Keratinocyte (primary cell): ENCODE measurements at places on chromosomes 6 and 20. TPM values are rescaled to one million over a fixed set of nuclear protein-coding genes. Genes with fewer than 3 reads are reported as not detected.

GRCh38 chr6:85362652-85363310, 87.1 kb upstream of the NT5E start:
- DNase-seq = no peak

DNA sequence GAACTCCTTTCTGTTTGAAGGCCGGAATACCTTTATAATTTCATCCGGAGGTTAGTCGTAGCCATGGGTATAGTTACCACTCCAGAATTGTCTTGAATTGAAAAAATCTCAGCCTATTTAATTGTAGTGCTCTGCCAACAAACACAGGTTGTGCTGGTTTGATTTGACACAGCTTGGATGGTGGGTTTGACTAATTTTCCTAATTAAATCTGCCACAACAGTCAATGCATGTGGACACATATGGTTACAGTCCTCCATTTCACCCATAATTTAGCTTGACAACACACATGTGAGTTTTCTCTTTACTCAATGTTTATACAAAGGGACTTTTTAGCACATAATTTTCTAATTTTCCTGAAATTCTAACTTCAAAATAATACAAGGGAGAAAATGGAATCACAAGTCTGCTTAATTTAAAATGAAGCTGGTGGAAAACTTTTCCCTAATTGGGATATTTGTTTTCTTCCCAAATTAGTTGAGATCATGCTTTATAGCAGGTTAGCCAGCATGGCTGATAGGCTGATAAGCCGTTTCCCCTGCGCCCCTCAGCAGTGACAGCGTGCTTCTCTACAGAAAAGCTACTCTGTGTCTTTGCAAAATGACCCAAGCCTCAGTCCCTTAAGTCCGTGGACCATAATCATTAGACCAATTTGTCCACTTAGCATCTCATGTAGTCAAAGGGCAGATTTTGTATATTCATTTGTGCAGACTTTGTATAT, 463.5 kb upstream of the FLRT3 start:
- no peak for DNase-seq

DNA sequence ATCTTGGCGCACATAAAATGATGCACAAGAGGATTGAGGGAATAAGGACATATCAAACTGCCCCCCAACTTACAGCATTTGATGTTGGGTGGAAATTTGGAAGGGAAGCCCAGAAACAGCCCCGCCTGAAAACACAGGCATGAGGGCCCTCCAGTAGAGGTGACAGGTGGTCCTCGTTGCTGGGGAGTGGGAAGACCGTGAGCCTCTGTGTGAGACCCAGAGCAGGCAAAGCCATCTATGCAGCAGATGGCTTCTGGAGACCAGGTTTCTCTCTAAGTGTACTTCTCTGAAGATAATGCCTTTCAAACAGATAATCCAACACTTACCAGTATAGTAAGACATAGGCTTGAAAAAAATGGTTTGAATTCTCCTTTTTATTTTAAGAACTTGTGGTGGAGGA, 132.2 kb upstream of the INSM1 start:
- DNase-seq = no peak

SLC22A1 gene
- polyA plus RNA-seq = 0.36 to 0.79 TPM (median 0.76 TPM) in 3 replicates

BPIFB1 gene
- not detected in 3 replicates for polyA plus RNA-seq

- no peak for DNase-seq
Observed at GRCh38 chr20:49865559-49865958, 49.8 kb downstream of the SPATA2 start.

DNA sequence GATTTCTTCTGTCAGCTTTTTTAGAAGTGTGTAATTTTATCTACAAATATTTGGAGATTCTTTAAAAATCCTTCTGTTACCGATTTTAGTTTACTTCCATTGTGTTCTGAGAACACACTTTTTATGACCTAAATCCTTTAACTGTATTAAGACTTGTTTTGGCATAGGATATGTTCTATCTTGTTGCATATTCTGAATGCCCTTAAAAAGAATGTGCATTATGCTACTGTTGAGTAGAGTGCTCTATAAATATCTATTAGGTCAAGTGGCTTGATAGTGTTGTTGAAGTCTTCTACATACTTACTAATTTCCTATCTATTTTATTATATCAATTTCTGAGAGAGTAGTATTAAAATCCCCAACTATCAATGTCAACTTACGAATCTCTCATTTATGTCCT, 502.2 kb downstream of the MAFB start:
- no peak for DNase-seq

- no peak for DNase-seq
Observed at GRCh38 chr6:139550361-139550760, 175.9 kb upstream of the CITED2 start.

- DNase-seq = no peak
Observed at GRCh38 chr6:52570291-52570700, 6.6 kb downstream of the TRAM2 start.

BMP7 gene
- 0.29 to 1.1 TPM in 2 of 3 replicates, not detected in the other for polyA plus RNA-seq

KHDC1L gene
- 0.10 TPM in 1 of 3 replicates, not detected in the others for polyA plus RNA-seq

DNA sequence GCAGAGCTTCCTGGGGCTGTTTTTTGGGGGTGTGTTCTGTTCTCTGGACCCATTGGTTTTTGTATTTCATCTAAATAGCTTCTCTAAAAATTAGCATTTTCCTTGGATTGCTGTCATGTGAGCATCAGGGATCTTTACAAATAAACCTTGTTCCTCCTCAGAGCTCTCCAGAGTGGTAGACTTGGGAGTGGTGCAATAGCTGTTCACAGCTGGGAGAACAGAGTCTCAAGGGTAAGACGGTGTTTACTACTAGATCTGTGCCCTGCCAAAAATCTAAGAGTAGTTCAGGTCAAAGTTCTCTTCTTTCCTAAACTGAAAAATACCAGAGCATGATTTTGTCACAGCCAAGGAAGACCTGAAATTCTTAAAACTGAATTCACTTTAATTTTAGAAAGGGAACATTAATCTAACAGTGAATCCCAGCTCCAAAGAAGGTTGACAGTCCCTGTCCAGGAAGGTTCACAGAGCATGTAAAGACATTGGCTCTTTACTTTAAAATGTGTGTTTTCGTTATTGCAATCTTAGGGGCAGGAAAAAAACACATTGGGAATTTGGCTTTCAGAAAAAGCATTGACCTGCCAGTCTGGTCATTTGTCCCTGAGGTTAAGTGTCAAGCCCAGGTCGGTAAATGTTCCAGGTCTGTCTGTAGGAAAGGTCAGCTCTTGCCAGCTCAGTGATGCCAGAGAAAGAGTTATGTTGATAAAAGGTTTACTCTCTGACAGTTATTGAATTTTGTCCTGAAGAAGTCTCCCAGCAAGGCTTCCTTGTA, 43.3 kb downstream of the VAPB start:
- DNase-seq = no peak

DNA sequence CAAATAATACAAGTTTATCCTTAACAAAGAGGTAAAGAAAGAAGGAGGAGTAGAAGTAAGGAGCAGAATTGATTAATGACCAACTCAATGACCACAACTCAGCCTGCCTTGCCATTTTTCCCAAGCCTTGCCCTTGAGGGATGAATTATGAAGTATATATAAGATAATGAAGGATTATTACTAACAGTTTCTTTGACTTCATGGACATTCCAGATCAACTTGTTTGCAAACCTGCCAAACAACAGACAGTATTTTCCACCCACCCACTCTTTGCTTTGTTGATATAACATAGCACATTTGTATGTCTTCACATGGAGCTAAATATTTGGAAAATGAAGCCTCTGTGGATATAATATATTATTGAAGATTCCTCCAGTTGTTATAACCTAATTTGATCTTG, 9.9 kb upstream of the C6orf141 start:
- DNase-seq = no peak

DNA sequence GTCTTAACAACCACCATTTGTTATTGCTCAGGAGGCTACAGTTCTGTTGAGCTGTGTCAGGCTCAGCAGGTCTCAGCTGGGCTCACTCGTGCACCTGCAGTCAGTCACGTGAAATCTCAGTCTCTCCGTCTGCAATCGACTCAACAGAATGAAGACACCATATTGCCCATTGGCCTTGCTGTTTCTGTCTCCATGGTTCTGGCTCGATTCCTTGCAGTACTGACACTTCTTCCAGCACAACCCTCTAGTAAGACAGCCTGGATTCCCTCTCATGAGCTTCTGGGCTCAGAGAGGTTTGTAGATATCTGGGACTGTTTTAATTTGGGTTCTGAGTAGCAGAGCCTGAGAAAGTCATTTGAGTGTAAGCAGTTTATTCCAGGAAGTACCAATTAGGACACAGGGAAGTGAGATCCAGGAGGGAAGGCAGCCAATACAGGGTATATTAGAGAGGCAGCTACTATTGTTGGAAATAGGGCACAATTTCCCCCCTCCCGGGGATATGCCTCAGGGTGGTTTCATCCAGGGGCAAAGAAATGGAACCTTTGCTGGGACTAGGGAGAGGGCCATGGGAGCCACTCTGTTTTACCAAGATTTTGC, 87.4 kb upstream of the RALGAPA2 start:
- DNase-seq = no peak

DNA sequence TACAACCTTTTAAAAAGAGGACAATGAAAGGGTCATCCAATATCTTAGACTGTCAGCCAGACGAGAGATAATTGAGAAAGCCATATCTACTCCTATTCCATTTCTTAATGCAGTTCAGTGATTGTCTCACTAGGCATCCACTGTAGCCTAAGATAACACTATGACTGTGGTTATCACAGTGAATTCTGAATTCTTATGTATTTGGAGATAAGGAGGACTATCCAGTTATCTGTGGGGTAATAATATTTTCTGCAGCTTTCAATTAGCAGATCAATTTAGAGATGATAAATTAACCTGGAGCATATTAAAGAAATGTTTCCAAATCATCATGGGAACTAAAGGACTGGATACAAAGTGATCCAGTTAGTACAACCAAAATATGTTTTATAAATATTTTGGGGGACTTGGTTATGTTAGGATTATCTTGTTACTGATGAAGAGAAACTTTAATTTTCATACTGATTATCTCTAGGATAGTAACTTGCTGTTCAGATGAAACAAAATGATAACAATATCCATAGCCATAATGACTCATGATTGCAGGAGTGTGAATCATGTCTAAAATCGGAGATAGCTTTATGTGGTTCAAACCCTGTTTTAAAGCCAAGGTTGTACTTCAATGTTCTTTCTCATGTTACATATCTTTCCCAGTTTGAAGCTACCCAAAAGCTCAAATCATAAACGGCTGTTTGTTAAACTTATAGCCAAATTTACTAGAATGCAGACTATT, 1152.0 kb downstream of the HACE1 start:
- DNase-seq = no peak

SLC35D3 gene
- not detected in 3 replicates for polyA plus RNA-seq
